Progenitor cell of endocrine pancreas (in vitro differentiated cells): ENCODE measurements at places on chromosomes 12 and 14. TPM values are rescaled to one million over a fixed set of nuclear protein-coding genes. Genes with fewer than 3 reads are reported as not detected.
A peak's percentile ranks its signal among the peaks of the same experiment; 100 is the strongest.

TMEM63C gene
- 1.6 and 1.8 TPM in 2 replicates for total RNA-seq

TEX52 gene
- not detected in 2 replicates for total RNA-seq

DBX2 gene
- total RNA-seq: not detected in 2 replicates

PTGES3 gene
- total RNA-seq: 231 and 234 TPM in 2 replicates

MYF6 gene
- total RNA-seq: 0.33 TPM in 1 of 2 replicates, not detected in the other

RNASE7 gene
- not detected in 2 replicates for total RNA-seq

LRIG3 gene
- total RNA-seq: 75.3 and 94.4 TPM in 2 replicates

NDRG2 gene
- total RNA-seq: 58.6 and 61.5 TPM in 2 replicates

CFAP251 gene
- 8.9 and 9.3 TPM in 2 replicates for total RNA-seq

ZNF891 gene
- 5.9 and 6.8 TPM in 2 replicates for total RNA-seq

GRCh38 chr14:69129264-69129880, 23.5 kb downstream of the DCAF5 start:
- H3K4me3 ChIP-seq: no peak overlapping the region
- peak overlapping the region; percentile 86 for H3K27ac ChIP-seq
- H3K27me3 ChIP-seq: no peaks in the 10 kb centered on the region
- DNase-seq: peak; percentile 43

- no peak overlapping the region for H3K27ac ChIP-seq
- H3K36me3 ChIP-seq: peaks cover 2% of the 10 kb centered on the region
- no peak for DNase-seq
- no peaks in the 10 kb centered on the region for H3K4me1 ChIP-seq
- H3K4me3 ChIP-seq: no peak overlapping the region
These were observed 98.6 kb downstream of the GCH1 start for GRCh38 chr14:54803926-54804537.

GRCh38 chr14:30796707-30797106, 77.7 kb upstream of the COCH start:
- no peaks in the 10 kb centered on the region for H3K4me1 ChIP-seq
- peaks cover 4% of the 10 kb centered on the region for H3K27me3 ChIP-seq
- H3K27ac ChIP-seq: no peak overlapping the region
- H3K4me3 ChIP-seq: no peak overlapping the region

DNA sequence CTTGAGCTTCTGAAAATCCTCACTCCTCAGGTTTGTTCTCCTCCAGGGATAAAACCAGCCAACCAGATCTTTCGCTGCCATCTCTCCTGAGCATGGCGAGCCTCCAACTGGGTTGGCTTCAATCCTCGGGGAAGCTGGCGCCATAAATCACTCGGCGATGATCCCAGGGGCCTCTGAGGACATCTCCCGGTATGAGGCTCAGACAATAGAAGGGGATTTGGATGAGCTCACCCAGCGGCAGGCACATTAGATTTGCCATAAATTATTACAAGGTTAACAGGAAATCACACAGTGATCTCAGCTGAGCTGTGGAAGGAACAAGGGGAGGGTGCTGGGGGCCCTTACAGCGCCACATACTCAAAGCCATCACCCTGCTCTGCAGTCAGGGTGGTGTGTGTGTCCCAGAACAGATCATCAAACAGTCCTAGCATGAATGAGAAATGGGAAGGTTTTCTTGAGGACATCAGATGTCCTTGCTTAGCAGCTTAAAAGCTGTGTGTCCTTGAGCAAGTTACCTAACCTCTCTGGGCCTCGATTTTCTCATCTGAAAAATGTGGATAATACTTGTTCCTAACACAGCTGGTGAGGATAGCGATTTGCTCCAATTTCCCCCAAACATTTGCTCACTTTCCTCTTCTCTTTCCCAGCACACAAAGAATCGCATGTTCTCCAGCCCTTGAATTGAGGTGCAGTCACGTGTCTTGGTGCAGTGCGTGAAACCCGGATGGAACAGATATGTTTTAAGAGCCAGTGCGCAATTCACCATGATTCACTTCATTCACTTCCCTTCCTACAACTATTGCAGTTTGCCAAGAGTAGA, 142.8 kb downstream of the SCARB1 start:
- H3K27me3 ChIP-seq: peaks cover 15% of the 10 kb centered on the region
- DNase-seq: no peak
- peaks cover under 1% of the 10 kb centered on the region for H3K4me1 ChIP-seq
- no peak overlapping the region for H3K27ac ChIP-seq
- no peaks in the 10 kb centered on the region for H3K36me3 ChIP-seq

- H3K4me1 ChIP-seq: peaks cover 3% of the 10 kb centered on the region
- no peak overlapping the region for H3K4me3 ChIP-seq
- no peak for DNase-seq
- H3K36me3 ChIP-seq: no peaks in the 10 kb centered on the region
- peaks cover 51% of the 10 kb centered on the region for H3K27me3 ChIP-seq
These were observed 173.4 kb upstream of the NTF3 start for GRCh38 chr12:5258498-5258897.

- H3K36me3 ChIP-seq: peaks cover 9% of the 10 kb centered on the region
- H3K4me1 ChIP-seq: peaks cover 42% of the 10 kb centered on the region
These were observed 412 bp downstream of the FGFR1OP2 start for GRCh38 chr12:26938701-26939062.

- H3K27ac ChIP-seq: no peak overlapping the region
- no peaks in the 10 kb centered on the region for H3K27me3 ChIP-seq
- H3K4me1 ChIP-seq: peaks cover 1% of the 10 kb centered on the region
- no peak overlapping the region for H3K4me3 ChIP-seq
- no peak for DNase-seq
These were observed 63.6 kb downstream of the CHGA start for GRCh38 chr14:92986254-92987147.

- no peak overlapping the region for H3K4me3 ChIP-seq
- H3K27ac ChIP-seq: no peak overlapping the region
- no peaks in the 10 kb centered on the region for H3K4me1 ChIP-seq
- no peak for DNase-seq
- H3K36me3 ChIP-seq: no peaks in the 10 kb centered on the region
These were observed 24.5 kb upstream of the KIF21A start for GRCh38 chr12:39467432-39467870.

DNA sequence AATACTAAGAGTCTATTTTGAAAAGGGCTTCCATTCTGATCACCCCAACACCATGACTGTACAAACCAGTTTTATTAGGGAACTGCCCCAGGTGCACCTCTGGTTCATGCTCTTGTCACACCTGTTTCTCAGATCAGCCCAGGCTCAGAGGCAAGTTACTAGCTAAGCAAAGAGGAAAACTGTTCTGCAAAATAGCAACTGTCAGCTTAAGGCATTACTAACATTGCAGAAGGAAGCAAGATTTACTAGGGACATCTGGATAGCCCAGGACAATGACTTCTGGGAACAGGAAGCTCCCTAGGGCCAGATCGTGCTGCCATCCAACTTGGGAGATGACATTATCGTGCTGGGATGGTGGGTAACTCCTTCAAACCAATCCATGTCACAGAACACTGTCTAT, 30.1 kb downstream of the ANAPC7 start:
- H3K27ac ChIP-seq: peak overlapping the region; percentile 37
- H3K4me1 ChIP-seq: no peaks in the 10 kb centered on the region
- no peak for DNase-seq
- H3K27me3 ChIP-seq: no peaks in the 10 kb centered on the region

DNA sequence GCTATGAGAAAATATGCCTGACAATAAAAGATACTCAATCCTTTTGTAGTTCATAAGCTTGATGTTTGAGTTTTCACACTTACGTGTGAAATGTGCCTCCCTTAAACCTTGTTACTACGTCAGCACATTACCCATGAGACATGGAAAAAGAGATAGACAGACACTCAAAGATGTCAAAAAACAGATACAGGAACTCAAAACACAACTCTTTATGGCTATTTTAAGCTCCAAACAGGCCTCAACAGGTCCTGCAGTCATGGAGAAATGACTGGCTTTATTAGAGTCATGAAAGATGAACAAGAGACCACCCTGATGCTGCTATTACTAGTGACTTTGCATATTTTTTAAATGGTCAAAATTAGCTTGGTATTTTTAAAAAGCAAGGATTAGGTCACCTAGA, 184.5 kb downstream of the MON2 start:
- H3K4me3 ChIP-seq: no peak overlapping the region
- peaks cover 10% of the 10 kb centered on the region for H3K4me1 ChIP-seq
- H3K27ac ChIP-seq: no peak overlapping the region

DNA sequence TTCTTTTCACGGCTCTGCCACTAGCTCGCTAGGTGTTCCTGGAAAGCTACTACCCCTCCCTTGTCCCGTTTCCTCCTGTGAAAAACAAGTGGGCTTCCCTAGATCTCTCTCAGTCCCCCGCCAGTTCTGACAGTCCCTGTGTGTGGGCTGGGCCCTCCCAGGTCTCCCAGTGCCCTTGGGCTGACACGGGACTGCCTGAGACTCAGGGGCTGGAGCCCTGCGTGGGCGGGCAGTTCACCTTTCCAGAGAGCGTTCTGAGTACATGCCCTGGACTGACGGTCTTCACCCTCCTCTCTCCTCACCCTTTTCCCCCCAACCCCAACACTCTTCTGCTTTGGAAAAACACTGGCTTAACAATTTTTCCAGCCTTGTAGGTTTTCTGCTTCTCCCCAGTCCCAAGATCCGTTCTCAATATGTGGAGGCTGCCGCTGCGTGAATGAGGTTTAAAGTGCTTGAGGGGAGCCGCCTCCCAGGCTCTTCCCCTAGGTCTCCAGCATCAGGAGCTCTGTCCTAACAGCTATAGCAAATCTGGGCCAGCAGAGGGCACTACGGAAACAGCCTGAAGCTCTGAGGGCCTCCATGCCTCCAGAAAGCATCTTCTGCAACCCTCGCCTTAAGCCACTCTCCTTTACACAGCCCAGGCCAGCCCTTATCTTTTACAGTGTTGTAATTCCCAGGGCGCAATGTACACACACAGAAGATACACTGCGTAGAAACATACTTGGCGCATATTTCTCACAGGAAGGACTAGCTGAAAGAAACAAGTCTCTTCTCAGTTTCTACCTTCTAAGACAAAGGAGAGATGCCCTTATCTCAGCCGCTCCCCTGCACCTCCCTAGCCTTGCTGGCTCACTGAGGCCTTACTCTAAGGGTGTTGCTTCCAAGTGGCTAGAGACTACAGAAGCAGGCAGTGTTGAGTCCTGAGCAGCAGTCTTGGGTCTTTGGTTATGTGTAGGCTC, 10.4 kb upstream of the DCD start:
- H3K4me1 ChIP-seq: peaks cover 11% of the 10 kb centered on the region
- no peak overlapping the region for H3K27ac ChIP-seq
- peaks cover 36% of the 10 kb centered on the region for H3K27me3 ChIP-seq

DNA sequence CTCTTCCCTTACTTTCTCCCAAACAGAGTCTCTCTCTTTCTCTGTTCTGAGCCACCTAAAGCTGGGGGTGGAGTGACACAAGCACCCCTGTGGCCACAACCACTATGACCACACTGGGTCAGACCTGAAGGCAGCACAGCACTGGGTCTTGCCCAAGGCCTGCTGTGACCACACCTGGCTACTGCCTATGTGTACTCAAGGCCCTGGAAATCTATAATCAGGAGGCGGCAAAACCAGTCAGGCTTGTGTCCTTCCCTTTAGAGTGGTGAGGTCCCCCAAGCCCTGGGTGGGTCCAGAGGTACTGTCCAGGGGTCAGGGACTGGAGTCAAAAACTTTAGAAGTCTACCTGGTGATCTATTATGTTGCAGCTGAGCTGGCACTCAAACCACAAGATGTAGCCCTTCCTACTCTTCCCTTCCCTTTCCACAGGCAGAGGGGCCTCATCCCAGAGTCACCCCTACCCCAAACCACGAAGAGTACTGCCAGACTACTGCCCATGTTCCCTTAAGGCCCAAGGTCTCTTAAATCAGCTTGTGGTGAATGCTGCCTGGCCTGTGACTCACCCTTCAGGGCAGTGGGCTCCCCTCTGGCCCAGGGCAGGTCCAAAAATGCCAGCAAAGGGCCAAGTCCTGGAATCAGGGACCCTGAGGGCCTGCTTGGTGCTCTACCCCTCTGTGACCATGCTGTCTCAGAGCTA, 179.8 kb upstream of the DYRK2 start:
- peaks cover 4% of the 10 kb centered on the region for H3K4me1 ChIP-seq
- peaks cover 2% of the 10 kb centered on the region for H3K27me3 ChIP-seq
- H3K4me3 ChIP-seq: no peak overlapping the region
- H3K27ac ChIP-seq: no peak overlapping the region
- no peaks in the 10 kb centered on the region for H3K36me3 ChIP-seq
- no peak for DNase-seq

- peak overlapping the region; percentile 57 for H3K27ac ChIP-seq
- no peak for DNase-seq
- H3K36me3 ChIP-seq: no peaks in the 10 kb centered on the region
- H3K4me1 ChIP-seq: peaks cover 24% of the 10 kb centered on the region
- H3K4me3 ChIP-seq: no peak overlapping the region
These were observed 11.7 kb downstream of the BEST3 start for GRCh38 chr12:69687390-69687789.

DNA sequence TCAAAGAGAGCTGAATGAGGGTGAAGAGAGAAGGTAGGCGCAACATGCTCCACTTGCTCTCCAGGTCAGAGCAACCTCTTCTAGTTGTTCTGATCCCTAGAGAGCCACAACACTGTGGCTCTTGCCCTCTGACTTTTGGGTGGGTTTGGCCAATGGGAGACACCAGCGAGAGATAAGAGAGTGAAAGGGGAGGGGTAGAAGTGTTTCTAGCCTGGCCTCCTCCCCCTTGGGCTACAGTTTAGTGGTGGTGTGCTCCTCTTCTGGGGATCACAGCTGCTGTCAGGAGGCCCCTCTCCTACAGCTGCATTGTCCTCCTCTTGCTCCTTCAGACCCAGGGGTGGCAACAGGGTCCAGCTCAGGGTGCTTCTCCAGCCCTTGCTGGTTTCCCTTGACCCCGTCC, 454.8 kb downstream of the FUT8 start:
- peaks cover 10% of the 10 kb centered on the region for H3K27me3 ChIP-seq
- H3K36me3 ChIP-seq: no peaks in the 10 kb centered on the region
- no peak for DNase-seq
- peaks cover 14% of the 10 kb centered on the region for H3K4me1 ChIP-seq
- H3K4me3 ChIP-seq: no peak overlapping the region

GRCh38 chr12:120370343-120371243, 1.6 kb upstream of the MSI1 start:
- H3K27ac ChIP-seq: peak overlapping the region; percentile 84
- no peak for DNase-seq
- H3K4me3 ChIP-seq: peak overlapping the region; percentile 83

DNA sequence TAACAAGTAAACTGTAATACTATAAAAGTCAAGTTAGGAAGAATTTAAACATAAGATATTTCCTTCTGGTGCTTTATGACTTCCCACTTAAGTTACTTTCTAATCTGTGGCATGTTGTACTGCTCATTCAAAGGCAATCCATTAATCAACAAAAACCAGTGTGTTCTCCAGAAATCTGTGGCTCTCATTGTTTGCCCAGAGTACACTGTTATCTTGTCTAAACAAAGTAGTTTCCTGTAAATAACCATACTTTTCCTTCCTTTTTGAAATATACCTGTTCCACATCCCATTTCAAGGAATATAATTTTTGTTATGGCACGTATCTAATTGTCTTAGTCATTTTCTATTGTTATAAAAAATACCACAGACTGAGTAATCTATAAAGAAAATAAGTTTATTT, 184.1 kb downstream of the CCER1 start:
- no peak overlapping the region for H3K4me3 ChIP-seq
- no peak overlapping the region for H3K27ac ChIP-seq
- no peaks in the 10 kb centered on the region for H3K36me3 ChIP-seq
- DNase-seq: no peak
- H3K27me3 ChIP-seq: no peaks in the 10 kb centered on the region

GRCh38 chr14:40025101-40025500, 592.9 kb upstream of the FBXO33 start:
- no peaks in the 10 kb centered on the region for H3K36me3 ChIP-seq
- no peaks in the 10 kb centered on the region for H3K27me3 ChIP-seq
- no peak overlapping the region for H3K4me3 ChIP-seq
- DNase-seq: no peak
